ENCODE measurements at places on chromosomes 6 and 20. TPM values are rescaled to one million over a fixed set of nuclear protein-coding genes. Genes with fewer than 3 reads are reported as not detected.
A peak's percentile ranks its signal among the peaks of the same experiment; 100 is the strongest.

DNA sequence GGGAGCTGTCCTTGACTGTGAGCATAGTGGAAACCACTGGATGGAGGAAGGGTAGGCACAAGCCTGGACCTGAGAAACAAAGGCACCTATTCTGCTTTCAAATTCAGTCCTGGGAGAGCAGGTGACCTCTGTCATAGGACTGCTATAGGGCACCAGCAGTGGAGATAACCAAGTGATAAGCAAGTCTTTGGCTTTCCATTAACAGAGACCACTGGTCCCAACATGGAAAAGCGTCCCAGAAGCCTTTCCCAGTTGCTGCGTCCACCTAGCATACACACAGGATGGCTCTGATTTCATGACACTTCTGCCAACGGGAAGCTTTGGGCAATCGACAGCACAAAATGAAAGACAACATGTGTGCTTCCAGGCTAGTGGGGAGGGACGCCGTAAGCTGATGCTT is 8.9 kb downstream of the SLC22A3 start:
- peaks cover 5% of the 10 kb centered on the region for H3K27me3 ChIP-seq
- DNase-seq = no peak
- peaks cover 3% of the 10 kb centered on the region for H3K4me1 ChIP-seq
- H3K27ac ChIP-seq = no peak overlapping the region
- no peaks in the 10 kb centered on the region for H3K36me3 ChIP-seq
- no peak overlapping the region for H3K4me3 ChIP-seq

DNA sequence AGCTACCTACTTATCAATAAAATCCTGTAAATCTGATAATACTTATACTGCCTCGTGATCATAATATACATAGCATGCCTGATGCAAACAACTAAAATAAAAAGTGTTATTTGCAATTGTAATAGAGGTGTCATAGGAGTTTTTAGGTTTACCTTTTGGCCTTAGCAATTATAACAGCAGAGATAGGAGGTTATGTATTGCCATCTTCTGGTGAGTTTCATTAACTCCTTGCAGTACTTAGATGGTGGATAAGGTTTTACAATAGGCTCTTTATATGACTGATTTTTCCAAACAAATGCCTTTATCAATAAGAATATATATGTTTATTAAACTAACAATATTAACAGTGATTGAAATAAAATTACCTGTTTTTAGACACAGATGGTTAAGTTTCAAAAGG is 27.8 kb upstream of the MYCT1 start:
- peak; percentile 5 for DNase-seq
- no peaks in the 10 kb centered on the region for H3K36me3 ChIP-seq
- no peak overlapping the region for H3K4me3 ChIP-seq
- no peaks in the 10 kb centered on the region for H3K4me1 ChIP-seq
- no peak overlapping the region for H3K27ac ChIP-seq
- H3K27me3 ChIP-seq = no peaks in the 10 kb centered on the region

DNA sequence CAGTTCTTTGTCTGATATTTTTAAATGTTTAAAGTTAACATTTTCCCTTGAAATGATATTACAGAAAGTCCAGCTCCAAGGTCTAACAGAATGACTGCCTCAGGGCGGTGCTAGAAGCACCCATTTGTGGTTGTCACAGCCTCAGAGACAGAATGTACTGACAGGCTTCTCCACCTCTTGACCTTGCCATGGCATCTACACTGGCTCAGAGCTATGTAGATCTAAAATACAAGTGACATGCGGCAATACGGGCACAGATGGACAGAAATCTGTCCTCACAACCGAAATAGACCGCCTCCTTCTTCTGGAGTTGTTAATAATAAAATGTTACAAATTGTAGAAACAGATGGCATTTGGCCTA is 167.2 kb upstream of the THEMIS start:
- no peak overlapping the region for H3K4me3 ChIP-seq

Gene ZHX3
- 6.6 TPM for total RNA-seq

Gene RNF144B
- total RNA-seq = 3.5 TPM
